Esophagus squamous epithelium (tissue), 5 donors: ENCODE measurements at places on chromosomes 1 and 21.

DNA sequence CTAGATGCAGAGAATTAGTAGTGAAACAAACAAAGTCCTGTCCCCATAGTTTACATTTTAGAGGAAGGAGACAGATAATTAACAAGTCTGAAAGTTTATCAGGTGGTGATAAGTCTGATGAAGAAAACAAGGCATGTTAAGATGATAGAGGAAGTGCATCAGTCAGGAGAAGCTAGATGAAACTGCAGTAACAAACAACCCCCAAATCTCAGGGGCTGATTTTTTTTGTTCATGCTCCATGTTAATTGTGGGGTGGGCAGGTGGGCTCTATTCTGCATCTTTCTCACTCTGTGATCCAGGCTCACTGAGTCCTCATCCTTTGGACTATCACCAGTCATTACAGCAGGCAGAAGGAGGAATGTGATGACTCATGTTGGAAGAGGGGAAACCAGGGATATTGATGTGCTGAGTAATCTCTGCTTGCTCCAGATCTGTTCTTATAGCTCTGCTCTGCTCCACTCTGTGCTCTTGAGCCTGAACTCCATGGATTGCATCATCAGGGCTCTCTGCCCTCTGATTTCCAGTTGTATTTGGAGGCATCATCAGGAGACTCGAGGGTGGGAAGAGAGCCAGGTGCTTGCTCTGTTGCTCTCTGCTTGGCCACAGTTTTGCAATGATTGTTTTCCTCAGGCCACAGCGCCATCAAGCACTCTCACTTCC, 166.9 kb downstream of the IER5 start:
- no peak for DNase-seq

DNA sequence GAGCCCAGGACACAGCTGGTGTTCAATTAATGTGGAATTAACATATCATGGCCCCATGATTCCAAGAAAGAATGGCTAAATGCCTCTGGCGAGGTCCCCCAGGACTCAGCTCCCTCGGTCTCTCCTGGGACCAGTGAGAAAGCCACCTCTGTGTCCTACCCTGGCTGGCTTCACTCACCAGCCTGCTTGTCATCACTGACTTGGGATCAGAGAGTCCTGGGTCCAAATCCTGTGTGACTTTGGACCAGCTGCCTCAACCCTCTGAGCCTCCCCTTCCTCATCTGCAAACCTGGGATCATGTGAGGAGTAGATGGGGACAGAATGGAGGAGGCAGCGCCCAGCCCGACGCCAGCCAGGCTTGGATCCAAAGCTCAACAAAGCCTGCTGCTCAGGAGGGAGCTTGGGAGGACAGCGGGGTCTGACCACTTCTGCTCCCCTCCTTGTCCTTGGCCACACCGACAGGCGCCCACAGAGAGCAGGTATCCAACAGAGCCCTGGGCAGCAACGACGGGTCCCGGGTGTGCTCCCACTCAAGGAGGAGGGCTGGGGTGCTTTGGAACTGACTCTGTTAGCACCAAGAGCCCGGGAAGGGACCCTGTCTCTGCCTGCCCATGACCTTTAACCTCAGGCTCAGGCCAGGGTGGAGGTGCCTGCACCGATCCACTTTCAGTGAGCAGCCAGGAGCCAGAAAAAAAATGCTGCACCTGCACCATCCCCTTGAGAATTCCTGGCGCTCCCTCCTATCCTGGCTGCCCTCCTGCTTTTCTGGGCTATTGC, 3.2 kb downstream of the SH2D5 start:
- no peak for DNase-seq

GRCh38 chr1:220967911-220968310, 88.7 kb downstream of the HLX start:
- DNase-seq: no peak

GRCh38 chr1:6507037-6507428, 15.6 kb upstream of the PLEKHG5 start:
- DNase-seq: no peak

- DNase-seq: no peak
Measured at GRCh38 chr1:111629190-111629954, 9.8 kb downstream of the RAP1A start.

DNA sequence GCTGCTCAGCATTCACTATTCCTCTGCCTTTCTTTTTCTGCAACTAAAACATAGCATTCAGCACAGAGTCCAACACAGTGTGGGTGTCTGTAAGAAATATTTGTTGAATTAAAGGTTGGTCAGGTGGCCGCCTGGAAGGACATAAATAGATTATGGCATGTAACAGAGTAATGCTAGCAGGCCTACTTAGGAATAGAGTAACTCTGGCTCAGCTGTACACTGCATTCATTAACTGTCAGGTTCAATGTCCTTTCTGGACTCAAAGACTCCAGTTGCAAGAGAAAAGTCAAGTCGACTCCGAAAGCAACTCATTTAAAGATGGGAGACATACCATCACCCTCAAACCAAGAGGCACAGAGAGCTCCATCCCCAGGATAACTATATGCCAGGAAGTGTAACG, 116.0 kb downstream of the LMX1A start:
- DNase-seq: no peak

DNA sequence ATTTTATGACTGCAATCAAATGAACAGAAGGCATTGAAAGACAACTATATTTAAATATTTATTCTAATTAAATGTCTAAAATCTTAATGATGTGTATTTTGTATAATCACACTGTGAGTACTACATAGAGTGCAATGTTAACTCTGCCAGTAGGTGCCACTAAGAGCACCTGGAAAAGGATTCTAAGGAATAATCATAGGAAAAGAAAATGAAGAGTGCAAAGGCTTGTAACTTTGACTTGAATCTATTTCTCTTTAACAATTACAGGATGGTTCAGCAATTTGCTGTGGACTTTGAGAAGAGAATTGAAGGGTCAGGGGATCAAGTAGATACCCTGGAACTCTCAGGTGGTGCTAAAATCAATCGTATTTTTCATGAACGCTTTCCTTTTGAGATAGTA, 200.4 kb downstream of the DNM3 start:
- DNase-seq: no peak

DNA sequence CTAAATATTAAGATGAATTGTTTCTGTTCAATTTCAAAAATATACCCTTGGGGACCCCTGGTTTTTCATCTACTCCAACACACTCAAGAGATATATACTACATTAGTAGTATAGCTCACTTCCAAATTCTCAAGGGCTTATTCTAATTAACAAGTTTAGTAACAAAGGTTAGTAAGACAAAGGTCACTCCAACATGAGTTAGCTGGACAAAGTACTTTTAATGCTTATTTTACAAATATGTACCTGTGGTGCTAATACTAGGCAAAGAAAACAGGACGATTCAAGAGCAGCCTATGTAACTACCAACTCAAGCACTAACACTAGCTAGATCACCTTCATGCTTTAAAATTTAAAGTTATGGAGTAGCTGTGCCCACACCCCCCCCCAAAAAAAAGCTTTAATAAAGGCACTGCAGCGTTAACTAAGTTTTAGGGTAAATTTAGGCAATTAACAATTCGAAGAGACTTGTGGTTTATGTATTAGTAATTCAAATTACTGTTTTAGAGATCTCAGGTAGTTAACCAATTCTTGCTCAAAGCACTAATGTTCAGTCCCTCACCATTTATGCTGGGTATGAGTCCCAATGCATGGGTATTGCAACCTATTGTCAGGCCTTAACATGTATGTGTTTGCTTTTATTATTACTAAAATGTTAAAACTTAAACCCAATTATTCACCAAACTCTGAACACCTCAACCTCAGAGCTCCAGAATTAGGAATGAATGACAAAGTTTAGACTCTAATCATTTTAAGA, 14.1 kb downstream of the HNRNPU start:
- DNase-seq: no peak

DNA sequence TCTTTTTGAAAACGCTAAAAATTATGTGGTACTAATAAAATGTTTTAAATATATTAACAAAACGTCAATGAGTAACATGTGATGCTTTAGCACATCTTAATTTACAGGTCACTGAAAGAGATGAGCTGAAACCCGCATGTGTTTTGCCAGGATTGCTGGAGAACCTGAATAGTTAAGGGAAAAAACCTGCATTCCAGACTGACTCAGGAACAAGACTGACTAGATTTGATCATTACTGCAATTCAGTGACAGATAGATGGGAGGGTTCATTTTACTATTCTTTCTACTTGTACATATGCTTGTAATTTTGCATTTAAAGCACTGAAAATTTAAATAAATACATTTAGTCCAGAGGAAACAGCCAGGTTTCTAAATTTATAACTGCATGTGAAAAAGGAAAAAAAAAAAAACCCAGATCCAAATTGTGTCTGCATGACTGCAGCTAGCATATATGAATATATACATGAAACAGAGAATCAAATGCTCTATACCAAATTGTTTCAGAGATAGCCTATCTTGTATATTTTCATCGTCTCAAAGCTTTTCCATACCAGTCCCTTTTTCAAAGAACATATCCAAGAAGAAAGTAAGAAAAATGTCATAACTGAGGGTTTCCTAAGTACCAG, 71.7 kb downstream of the APP start:
- DNase-seq: no peak

DNA sequence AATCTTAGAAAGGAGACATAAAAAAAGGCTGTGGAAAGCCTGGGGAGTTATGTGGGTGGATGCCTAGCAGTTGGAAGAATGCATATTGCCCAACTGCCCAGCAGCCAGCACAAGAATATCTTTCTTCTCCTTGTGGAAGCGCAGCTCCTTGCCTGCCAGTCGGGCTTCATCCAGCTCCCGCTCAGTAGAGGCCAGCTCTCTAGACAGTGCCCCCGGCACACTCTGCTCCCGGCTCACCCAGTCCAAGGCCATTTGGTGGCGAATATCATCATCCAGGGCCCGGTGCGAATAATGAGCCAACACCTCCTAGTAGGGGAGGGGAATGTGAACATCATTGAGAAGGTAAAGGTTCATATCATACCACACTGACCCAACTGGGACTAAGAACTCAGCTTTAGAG, 9.0 kb upstream of the RBM8A start:
- no peak for DNase-seq

DNA sequence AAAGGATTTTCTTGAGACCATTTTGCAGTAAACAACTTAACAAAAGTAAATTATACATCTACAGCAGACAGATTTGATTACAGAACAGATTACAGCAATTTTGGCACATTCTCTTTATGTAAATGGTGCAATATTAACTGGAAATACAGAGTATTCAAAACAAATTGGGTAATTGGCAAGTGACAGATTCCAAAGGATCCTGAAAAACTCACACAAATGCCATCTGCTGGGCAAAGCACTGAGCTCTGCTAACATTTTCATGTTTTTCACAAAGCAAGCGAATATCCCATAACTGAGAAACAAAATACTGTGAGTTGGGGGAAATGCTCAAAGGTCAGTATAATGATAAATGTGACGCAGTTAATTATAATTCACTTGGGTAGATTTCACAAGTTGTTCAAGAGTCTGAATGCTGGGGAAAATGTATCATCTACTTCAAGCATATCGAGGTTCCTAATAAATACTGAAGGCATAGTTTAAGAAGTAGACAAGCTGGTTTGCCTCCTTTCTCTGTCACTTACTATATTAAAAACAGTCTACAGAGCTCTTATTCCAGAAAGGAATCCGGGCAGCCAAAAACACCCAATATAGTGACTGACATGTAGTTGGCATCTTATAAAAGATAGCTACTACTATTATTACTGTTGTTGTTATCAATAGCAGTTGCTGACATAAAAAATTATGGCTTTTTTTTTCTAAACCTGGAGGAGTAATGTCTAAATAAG, 75.8 kb upstream of the SDC3 start:
- DNase-seq: no peak

DNA sequence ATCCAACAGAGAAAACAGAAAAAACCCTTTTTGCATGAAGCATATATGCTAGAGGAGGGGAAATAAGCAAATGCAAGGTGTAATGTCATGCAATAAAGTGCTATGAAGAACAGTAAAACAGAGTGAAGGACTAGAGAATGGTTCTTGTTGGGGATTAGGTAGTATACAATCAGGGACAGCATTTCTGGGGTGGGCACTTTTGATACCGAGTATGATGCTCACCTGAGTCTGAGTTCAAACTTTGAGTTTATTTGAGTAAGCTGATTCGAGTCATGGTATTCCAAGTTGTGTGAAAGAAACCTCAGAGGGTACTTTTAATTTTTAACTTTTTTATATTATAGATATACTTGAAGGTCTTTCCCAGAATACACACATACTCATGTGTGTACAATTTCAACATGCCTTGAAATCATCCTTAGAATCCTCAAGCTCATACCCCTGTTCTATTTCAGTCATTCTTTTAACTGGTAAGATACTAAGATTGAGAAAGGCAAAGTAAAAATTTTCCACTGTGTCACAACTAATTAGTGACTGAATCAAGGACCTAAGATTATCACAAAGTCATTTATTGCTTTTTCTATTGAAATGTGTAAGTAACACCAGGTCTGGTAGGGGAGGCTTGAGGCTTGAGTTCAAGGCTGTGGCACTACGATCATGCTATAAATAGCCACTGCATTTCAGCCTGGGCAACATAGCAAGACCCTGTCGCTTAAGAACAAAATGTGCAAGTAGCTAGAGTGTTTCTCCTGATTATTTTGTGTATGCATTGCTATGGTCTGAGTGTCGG, 12.1 kb downstream of the LRRC8B start:
- no peak for DNase-seq

- no peak for DNase-seq
Measured at GRCh38 chr1:201488830-201489589, 17.9 kb downstream of the CSRP1 start.

GRCh38 chr1:214187121-214187900, 93.6 kb upstream of the SMYD2 start:
- no peak for DNase-seq

GRCh38 chr1:247435030-247435758, 19.2 kb downstream of the NLRP3 start:
- DNase-seq: no peak

DNA sequence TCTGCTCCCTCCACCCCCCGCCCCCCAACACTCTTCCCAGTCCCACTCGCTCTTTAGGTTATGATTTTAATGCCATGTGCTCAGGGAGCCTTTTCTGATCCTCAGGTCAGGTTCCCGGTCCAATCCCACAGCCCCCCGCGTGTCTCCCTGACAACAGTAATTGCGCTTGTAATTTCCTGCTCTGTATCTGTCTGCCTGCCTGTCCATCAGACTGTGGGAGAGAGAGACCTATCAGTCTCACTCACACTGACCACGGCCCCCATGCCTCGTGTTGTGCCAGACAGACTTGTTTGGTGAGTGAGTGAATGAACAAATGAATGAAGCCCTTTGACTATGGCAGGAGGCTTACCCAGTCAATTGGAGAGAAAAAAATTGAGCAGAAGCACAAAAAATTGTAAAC, 50.8 kb upstream of the ECE1 start:
- no peak for DNase-seq

- no peak for DNase-seq
Measured at GRCh38 chr1:40766560-40766959, 17.0 kb upstream of the KCNQ4 start.

DNA sequence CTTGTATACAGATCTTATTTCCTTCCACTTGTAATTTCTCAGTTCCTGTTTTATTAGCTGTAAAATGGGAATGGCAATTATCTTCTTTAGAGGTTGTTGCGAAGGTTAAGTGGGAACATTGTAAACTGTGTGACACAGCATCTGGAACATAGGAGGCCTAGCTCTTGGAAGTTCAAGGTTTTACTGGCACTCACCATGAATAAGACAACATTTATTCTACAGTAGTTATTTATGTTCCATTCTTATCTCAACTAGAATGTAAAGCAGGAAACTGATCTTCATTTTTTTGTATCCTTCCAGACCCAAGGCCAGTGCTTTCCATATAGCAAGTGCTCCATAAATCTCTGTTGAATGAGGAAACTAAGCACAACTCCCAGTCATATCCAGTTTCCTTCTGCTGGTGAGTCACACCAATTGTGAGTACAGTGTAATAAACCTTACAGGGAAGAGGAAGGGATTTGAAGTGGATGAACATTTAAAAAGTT, 1.4 kb downstream of the BCL10 start:
- no peak for DNase-seq

GRCh38 chr1:93324486-93325464, 20.9 kb upstream of the DR1 start:
- no peak for DNase-seq
